Stimulated activated CD4-positive, alpha-beta T cell treated with anti-CD3 and anti-CD28 coated beads, Interleukin-15, amount 100 ng/mL, for 1 hour (primary cell): ENCODE measurements at places on chromosomes 5 and 9.

DNA sequence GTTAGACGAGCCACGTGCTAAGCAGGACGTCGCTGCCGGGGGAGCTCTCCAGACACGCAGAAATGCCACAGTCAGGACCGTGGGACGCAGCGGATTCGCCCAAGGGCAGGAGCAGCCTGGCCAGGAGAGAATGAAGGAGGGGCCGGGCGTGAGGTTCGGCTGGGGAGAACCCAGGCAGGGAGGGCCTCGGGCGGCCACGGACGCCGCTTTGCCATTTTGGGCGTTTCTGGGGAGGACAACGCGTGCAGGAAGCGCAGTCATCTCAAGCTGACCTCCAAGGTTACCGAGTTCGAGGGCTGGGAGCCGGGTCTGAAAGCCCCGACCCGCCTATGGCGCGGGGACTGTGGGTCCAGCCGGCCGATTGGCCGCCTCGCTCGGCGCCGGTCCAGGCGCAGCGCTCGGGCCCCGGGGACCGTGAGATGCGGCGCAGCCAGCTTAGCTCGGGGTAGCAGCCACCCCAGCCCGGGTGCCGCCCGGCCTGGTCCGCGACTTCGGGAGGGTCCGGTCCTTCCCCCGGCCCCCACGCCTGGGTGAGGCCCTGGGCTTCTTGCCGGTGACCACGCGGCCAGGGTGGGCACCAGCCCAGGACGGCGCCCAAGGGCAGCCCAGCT is 760 bp upstream of the MAN1B1 start:
- DNase-seq = no peak

DNA sequence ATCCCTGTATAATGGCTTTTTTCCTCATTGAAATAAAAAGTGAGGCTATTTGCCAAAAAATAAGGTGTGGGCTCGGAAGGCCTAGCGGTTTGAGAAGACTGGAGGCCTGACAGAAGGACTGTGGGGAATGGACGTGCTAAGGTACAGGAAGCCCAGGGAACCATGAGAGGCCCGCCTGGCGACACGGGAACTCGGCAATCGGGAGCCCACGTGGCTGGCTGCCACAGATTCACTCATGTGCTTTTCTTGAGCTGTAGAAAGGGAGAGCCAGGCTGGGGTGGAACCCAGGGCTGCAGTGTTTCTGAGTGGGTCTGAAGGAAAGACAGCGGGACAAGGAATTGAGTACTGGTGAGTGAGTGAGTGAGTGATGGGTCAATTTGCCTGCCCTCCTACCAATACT is 11.9 kb upstream of the DDX41 start:
- DNase-seq = no peak

DNA sequence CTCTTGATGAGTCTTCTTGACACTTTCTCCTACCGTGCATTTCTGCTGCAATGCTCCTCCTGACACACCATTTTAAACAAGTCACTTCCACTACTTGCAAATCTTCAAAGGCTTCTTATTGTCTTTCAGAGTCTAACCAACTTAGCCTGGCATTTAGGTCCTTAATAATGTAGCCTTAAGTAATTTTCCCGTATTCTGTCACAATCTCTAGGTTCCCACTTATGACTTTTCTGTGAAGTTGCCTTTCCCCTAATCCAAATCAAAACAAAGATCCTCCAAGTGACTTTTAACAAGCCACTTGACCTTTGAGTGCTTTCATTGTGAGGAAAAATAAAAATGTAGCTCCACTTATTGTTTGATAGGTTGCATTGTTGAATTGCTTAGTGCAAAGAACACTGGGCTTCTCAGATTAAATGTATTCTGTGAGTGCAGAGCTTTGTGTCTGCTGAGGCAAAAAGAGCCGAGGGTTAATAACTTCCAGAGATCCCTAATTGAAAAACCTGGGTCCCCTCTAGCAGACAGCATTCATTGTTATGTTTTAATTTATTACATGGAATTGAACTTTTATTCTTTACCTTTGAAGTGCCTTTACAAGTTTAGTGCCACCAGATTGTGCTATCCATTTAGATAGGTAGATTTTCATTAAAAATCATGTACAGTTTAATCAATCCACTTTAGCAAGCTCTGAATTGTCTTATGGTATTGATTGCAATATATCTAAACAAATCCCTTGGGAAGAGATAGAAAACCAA is 341.7 kb upstream of the TYRP1 start:
- no peak for DNase-seq

DNA sequence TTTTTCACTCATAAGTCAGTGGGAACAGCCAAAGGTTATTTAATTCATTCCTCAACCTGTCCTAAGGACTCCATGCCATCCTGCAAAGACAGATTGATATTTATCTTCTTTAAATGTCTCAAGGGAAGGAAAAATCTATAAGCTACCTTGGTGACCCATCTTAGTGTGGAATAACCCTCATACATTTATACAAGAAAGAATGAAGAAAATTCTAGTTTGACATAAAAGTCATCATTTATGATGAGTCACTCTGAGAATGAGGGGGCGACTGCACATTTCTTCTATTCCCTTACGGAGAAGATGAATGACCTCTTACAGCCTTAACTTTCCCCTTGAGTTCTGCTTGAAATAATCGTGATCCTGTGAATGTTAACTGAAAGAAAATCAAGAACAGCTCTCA is 26.8 kb upstream of the NUDT12 start:
- DNase-seq = no peak

DNA sequence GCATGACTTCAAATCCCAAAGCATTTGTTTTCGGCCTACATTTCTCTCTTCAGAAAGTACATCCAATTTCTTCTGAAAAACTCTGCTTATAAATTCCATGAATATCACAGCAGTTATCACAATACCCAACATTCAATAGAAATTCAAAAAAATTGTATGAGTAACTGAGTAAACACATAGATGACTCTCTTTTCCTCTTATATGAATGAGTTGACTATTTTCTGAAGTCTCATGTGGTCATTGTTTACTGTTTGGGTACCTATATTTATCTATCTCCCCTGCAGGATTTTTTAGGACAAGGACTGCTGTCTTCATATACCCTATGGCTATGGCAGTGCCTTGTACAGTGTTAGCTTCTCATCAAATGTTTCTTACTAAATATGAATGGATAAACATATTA is 157.1 kb downstream of the HTR1A start:
- DNase-seq = no peak

DNA sequence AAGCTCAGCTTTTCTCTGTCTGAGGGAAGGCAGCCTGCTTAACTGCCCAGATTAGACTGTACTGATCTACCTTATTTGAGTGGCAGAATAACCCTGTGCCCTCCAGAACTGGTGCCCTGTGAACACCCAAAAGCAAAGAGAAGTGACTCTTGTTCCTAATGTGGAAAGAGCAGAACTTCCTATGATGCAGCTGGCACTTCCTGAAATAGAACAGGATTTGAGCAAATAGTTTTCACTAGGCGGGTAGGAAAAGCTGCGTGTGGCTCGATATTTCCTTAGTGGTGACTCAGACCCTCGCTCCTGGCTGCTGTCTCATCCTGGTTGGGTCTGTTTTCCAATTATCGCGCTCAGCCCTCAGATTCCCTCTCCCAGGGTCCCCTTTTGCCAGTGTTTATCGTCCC is 89.9 kb downstream of the SH3TC2 start:
- DNase-seq = no peak
